ENCODE measurements at places on chromosomes 12 and 14.
A peak's percentile ranks its signal among the peaks of the same experiment; 100 is the strongest.

GRCh38 chr12:75831402-75831801 is 200.2 kb downstream of the PHLDA1 start:
- no peak for DNase-seq

GRCh38 chr14:73231981-73232851 is 5.1 kb upstream of the PAPLN start:
- no peak for DNase-seq

DNA sequence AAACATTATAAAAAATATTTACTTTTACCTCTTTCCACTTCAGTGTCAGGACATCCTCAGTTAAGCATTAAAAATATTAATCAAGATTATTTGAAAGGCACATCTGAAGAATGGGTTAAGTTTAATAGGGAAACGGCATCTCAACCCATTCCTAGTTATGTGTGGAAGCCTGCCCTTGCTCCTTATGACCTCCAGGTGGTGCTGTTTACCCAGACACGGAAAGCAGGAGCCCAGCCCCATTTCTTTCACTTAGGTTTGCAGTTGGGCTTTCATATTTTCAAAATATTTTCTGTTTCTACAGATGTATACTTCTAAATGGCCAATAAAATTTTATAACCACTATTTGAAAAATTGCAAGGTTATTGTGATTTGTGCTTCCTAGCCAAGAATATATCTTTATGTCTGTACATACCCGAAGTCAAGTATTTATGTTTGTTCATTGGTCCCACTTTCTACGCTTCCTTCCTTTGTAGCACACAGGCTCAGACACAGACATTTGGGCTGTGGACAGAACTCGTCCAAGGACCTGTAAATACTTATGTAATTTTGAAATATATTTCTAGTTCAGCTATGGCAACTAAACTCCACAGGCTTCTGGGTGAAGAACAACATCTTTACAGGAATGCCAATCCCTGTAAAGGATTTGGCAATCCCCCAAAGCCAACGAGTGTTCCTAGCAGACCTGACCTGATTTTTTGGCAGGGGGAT is 247.1 kb downstream of the AKAP6 start:
- peak; percentile 42 for DNase-seq

DNA sequence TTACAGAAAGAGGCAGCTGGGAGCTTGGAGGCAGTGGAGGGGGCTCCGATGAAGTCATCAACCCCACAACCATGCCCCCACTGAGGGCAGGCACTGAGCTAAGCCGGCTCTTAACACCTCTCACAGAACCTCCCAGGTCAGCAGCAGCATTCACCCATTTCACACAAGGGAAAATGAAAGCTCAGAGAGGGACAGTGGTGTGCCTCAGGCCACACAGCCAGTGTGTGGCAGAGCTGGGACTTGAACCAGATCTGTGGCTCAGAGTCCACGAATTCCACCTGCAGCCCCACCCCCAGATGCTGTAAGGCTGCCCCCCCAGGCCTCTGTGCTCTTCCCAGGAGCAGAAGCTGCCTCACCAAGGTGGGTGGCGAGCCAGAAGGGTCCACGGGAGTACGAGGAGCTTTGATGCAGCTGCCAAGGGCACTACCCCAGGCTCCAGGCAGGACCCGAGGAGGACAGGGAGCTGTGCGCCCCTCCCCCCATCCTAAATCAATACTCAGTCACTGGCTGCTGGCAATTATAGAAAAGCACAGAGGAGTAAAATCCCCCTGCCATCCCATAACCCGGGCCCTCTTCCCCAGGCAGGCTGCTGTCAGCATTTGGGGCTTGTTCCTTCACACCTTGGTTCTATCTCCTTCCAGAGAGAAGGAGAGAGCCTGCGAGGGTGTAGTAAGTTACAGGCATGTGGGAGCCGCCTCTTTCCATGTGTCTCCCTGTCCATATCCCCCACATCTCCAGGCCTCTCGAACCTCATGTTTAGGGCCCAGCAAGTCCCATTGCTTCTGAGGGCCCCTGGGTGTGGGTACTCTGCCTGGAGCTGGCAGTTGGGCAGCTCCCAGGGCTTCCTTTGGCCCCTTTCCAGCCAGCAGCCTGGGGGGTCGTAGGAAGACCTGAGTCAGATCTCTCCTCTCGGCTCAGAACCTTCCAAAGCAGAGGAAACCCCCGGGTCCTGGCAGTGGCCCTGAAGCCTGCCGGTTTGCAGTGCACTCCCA is 47.6 kb downstream of the FAM222A start:
- DNase-seq: no peak

DNA sequence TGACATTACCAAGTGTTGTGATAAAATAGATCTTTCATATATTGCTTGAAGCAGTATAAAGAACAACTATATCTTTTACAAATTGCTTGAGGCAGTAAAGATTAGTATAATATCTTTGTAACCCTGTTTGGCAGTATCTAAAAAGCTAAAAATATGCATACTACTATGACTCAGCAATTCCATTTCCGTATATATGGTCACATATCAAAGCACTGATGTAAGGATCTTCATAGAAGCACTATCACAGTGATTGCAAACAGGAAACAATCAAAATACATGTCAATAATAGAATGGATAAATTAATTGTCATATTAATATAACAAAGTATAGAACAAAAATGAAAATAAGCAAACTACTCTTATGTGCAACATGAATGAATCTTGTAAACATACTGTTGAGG is 158.4 kb upstream of the IGF1 start:
- DNase-seq: no peak

DNA sequence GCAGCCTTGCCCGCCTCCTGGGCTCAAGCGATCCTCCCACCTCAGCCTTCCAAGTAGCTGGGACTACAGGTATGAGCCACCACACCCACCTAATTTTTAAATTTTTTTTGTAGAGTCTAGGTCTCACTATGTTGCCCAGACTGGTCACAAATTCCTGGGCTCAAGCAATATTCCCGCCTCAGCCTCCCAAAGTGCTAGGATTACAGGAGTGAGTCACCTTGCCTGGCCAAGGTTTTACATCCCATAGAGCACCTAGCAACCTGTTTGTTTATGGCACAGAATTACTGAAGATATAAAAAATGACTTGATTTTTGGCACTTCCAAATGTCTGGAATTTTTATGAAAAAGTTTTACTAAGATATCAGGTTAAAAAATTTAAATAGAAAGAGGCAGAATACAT is 16.5 kb downstream of the MYO1A start:
- DNase-seq: no peak

DNA sequence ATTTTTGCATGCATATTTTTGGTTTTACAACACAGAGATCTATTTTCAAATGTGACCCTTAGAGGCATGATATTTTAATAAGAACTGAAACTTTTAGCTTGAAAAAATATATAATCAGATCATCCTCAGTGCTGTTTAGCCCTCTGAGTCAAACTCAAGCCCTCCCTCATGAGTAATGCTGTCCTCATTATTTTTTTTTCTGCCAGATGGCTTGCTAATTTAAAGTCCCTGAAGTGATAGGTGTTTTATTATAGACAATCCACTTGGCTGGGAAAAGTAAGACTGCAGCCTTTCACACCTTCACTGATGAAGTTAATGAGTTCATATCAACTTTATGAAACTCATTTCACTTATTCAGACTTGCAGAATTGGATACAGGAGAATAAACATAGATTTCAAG is 227.7 kb downstream of the SLC16A7 start:
- DNase-seq: no peak

GRCh38 chr12:6974180-6974579 is 3.5 kb downstream of the EMG1 start:
- DNase-seq: no peak

GRCh38 chr12:74365178-74365964 is 172.3 kb upstream of the ATXN7L3B start:
- peak; percentile 7 for DNase-seq

DNA sequence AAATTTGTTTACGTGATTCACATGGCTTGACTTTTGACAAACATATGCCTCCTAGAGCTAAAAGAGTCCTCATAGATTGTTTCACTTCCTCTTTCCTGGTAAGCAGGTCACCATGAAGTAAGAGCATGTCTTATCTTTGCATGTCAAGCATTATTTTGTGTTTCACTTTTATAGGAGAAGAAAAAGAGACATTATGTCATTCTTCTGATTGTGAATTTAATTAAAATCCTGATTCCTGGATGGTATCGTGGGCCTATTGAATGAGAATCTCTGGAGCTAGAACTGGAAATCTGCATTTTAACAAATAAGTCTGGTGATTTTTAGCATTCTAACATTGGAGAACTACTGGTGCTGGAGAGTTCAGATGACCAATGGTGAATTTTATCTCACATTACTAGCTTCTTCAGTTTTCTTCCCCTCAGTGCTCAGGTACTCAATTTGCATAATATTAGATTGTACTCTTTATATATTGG is 218.6 kb upstream of the ATP2B1 start:
- DNase-seq: no peak

- DNase-seq: no peak
Measured at GRCh38 chr12:614411-614970, 48.8 kb downstream of the NINJ2 start.

GRCh38 chr12:101925361-101925760 is 48.0 kb downstream of the DRAM1 start:
- peak; percentile 93 for DNase-seq

GRCh38 chr14:68368850-68369249 is 424.0 kb downstream of the ZFP36L1 start:
- no peak for DNase-seq

GRCh38 chr14:103763730-103764488 is 48.3 kb downstream of the ZFYVE21 start:
- no peak for DNase-seq

- no peak for DNase-seq
Measured at GRCh38 chr12:28699029-28699428, 450.0 kb upstream of the FAR2 start.

GRCh38 chr14:102389246-102389645 is 26.5 kb downstream of the TECPR2 start:
- no peak for DNase-seq

DNA sequence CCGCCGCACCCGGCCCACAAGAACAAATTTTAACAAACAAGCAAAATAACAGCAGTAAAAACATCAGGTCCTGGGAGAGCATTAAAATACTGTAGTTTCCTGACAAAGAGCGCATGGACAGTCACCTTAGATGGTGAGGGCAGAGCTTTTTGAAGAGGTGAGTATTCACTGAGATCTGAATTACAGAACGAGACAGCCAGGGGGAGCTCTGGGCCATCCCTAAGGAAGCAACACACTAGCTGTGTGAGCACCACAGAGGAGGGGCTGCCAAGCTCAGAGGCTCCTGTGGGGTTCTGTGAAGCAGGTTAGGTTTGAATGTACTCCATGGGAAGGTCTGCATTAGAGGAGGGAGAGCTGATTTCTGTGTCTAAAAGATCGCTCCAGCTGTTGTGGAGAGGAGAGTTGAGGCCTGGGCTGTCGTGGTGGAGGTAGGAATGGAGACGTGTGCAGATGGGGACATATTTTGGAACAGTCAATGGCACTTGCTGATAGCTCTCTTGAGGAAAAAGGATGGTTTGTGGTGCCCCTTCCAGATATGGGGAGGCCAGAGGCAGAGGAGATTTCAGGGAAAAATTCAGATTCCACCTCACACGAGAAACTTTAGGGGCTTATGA is 72.9 kb downstream of the TRAFD1 start:
- DNase-seq: peak; percentile 8

DNA sequence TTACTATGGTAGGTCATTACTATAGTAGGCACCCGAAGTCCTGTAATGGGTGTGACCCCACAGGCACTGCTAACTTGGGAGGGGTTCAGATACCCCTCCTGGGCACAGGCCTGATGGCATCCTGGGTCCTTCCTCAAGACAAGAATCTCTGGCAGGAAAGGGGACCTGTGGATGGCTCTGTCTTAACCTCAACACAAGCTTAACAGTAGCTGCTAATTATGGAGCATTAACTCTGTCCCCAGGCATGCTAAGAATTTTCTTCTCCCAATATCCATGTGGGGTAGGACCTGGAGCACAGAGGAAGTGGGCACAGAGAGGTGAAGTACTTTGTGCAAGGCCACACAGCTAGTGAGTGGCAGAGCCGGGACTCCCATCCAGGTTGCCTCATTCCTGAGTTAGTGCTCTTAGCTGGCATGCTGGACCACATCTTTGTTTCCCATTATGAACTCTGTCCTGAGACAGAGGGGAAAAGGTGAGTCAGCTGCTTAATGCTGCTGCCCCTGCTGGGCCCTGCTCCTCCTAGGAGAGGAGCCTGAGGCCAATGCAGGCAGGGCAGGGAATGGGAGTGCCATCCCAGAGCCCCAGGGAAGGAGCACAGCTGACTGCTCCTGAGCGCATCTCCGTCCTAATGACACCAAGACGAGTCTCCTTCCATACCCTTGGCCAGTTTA is 32.1 kb downstream of the GALNT16 start:
- DNase-seq: no peak

GRCh38 chr12:121252712-121253345 is 42.9 kb downstream of the P2RX4 start:
- no peak for DNase-seq

DNA sequence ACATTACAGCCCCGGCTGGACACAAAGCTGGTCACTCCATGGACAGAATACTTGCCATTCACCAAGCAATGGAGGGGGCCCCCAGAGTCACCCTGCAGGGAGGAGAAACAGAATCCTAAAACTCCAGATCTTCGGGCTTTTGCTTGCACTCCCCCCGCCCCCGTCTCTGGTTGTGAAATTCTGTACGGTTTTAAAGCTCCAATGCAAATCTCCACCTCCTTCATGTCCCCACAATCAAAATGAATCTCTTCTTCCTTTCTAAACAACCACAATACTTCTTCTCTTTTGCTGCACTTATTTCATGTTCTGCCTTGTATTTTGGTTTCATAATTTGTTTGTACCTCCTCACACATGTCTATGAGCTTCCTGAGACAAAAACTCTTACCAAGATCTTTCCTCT is 5.8 kb upstream of the BIN2 start:
- DNase-seq: no peak

DNA sequence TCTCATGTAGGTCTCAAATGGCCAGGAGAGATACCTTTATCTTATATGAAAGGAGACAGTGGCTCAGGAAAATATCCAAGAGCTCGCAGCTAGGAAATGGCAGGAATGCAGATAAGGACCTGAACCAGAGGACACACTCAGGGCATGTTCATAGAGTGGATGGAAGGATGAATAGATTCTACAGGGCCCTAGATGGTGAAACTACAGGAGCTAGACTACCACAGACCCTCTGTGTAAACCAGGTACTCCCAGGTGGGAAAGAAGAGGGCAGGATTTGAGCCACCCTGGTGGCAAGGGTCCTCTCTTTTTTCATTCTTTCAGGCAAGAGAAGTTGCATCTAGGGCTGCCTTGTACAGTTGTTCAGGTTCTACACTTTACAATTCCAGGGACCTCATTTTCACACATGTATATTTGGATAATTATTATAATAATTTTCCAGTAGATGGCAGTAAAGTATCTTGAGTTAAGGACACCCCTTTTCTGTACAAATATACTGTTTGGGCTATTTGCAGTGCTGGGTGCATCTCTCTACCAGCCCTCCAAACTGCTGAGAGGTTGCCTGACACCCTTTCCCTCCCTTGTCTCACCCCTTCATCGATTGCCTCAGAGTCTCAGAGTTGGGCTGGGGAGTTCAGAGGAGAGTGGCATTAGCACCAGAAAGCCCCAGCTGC is 10.5 kb upstream of the ZDHHC22 start:
- DNase-seq: no peak

DNA sequence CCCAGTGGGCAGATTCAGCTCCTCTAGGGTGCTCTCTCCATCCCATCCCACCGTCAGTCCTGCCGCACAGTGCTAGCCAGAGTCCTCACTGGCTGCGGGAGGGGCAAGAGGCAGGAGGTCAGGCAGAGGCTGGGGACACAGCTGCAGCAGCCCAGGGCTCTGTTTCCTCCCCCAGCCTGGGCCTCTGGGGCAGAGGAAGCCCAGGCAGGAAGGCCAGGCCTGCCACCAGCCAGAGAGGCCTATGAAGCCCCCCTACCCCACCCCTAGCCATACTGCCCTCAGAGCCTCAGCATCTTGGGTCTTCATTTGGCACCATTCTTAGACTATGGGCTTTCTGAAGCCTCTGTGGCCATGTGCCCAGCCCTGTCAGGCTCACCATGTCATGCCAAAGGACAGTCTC is 3.4 kb downstream of the ACVRL1 start:
- DNase-seq: no peak

Measured in fibroblast of skin of left quadriceps (primary cell).